ENCODE measurements at places on chromosomes 3 and 15.

GRCh38 chr3:195885036-195885891 is 23.1 kb downstream of the TNK2 start:
- DNase-seq, result no peak

- DNase-seq, result no peak
These were observed 83.0 kb upstream of the NAALADL2 start for GRCh38 chr3:174776123-174776522.

GRCh38 chr15:72318408-72318942 is 1.5 kb downstream of the CELF6 start:
- no peak for DNase-seq

- DNase-seq, result no peak
These were observed 4.6 kb downstream of the SEMA7A start for GRCh38 chr15:74428970-74429780.

DNA sequence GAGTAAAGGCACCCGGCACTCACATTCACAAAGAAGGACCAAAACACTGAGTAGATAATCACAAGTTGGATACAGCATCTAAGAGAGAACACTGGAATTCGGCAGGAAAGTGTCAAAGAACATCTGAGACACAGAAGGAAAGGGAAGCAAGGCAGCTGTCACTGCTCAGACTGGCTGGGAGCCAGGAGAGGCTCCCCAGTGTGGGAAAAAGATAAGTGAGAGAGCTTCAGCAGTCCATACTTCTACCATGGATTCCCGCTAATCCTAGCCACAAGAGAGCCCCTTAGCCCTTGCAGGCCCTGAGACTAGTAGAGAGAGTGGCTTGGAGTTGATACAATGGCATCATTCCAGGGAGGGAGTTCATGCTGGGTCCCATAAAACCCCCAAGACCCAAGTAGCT is 36.7 kb upstream of the CP start:
- no peak for DNase-seq

Measured in T-helper 17 cell (primary cell).